ENCODE measurements at places on chromosomes 16 and 17.

DNA sequence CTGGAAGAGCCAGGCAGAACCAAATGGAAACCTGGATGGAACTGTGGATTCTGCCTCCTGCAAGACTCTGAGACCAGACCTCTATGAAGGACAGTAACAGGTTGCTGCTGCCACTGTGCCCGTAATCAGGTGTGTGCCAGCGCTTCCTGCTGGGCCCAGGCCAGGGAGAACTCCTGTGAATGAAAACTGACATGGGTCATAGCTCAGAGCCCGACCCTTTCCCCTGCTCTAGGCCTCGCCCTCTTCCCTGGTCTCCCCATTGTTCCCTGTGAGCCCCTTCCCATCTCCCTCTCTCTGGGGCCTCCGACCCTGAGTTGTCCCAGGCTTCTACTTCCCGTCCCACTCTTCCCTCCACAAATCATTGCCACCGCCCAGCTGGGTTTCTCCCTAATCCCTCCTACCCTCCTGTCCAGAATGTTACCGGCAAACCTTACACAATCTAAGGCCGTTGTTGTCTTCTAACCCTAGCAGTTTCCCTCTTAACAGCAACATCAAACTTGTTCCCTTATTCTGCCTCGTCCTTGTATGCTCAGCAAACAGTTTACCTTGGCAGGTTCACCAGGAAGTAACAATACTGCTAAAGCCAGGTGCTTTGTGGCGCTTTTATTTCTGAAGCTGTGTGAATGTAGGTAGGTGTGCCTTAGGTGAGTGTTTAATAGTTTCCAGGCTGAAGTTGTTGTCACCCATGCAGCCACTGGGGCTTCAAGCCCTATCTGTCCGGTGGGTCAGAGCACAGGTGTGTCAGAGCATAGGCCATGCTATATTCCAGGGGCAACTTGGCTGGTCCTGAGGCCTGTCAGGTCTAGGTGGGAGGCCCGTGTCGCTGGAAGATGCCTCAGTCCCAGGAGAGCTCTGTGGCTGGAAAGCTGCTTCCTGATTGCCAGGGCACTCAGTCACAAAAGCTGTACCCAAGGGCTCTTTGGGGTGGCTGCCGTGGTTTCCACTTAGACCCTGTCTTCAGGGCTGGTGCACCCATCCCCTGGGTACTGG is 32.0 kb downstream of the SMPD3 start:
- DNase-seq: no peak

DNA sequence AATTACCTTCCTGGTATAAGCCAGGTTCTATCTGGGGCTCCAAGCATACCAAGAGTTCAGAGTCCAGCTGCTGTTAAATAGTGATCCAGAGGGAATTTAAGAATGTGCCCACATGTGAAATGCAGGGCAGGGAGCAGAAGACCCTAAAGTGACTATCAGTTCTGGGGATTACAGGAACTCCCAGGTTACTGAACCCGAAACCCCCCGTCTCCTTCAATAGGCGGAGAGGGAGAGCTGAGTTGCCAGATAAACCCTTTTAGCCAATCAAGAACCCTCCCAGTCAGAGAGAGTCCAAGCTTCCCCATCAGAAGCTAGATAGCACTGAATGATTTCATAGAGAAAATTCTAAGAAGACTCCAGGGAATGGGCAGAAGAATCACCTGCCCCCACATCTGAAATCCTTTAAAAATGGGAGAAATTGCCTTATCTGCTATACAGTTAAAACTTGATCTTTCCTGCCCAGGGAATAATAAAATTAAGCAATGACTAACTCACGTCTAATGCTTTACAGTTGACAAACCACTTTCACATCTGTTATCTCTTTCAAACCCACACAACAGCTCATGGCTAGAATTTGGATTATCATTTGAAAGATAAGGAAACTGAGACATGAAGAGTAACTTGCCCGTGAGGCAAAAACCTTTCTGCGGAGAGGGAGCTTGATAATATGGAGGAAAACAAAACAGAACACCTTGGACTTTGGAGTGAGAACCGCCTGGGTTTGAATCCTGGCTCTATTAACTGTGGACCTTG is 10.2 kb downstream of the NOG start:
- DNase-seq: no peak

- no peak for DNase-seq
Observed at GRCh38 chr16:66662445-66663194, 33.9 kb downstream of the CMTM4 start.

DNA sequence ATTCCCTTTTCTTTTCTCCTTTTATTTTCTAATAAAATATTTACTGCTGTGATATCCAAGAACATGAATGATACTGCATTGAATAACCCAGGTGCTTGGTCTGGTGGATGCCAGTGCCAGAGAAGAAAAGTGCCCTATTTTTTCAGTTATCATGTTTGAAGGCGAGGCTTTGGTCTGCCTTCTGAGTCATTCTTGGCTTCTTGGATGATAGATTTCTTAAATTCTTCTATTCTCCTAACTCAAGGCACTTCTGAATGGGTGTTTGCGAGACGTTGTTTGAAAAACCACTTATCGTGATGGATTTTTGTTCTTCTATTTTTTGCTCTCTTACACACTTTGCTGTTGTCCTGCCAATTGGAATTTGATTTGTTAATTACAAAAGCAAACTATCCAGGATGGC is 66.7 kb downstream of the FTO start:
- no peak for DNase-seq

DNA sequence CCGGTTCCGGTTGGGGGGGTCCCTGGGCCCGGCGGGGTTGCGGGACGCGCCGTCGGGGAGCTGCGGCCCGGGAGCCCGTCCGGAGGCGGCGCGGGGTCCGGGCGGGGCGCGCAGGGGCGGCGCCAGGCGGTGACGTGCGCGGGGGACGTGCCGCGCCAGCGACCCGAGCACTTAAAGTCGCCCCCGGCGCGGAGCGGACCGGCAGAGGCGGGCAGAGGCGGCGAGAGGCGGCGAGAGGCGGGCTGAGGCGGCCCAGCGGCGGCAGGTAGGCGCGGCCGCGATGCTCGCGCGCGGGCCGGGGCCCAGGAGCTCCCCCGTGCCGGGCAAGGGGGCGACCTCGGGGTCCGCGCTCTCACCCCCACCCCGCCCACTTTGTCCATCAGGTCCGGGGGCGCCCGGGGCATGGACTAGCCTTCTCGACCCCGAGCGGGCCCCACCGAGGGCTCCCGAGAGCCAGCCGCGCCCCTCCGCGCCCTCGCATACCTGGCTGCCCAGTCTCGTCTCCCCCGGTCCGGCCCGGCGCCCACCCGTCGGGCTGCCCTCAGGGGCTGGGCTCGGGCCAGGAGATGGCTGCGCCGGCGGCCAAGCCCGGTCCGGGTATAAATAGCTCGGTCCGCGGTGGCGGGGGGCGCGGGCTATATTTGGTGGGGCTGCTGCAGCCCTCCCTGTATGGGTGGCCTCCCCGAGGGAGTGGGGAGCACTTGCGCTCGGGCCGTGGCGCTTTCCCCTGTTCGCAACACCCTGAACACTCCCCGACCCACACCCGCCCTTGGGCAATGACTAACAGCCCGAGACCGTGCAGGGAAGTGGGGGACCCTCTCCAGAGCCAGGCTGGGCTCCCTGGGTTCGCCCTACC is at the start of gene SLC16A3:
Gene SLC16A3, plus strand, starts transcription at position 201 of the 856 bp plus-strand sequence. CDS start 6,967 bp downstream, outside the sequence.
- DNase-seq: peak; percentile 74

DNA sequence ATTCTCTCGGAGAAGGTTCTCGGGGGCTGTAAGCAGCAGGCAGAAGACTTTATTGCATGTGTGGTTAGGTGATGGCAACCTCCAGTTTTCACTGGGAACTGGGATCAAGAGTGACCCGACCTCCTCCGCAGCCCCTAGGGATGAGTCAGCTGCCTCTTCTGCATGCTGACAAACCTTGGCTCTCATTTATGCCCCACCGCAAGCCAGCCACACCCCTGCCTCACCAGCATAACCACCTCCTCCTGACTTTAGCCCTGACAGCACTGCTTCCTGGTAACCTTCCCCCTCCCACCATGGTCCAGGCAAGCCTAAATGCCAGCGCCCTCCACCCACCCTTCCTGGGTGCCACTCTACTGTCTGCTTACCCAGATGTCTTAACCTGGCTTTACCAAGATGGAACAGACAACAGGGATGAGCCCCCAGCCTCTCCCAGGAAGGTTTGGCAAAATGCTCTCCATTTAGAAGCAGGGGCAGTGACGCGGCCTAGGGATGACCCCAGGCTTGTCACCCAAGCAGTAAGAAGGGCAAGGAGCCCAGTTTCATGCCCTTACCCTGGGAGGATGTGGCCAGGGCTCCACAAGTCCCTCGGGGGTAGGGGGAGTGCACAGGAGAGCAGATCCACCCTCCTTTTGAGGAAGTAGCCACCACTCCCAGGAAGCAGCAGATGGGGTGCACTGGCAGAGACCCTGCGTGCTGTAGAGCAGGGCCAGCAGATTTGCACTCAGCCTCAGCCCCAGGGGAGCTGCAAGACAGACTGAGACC is 73.5 kb downstream of the GOSR1 start:
- DNase-seq: no peak

GRCh38 chr17:1431631-1432104 is 24.4 kb downstream of the CRK start:
- no peak for DNase-seq

- DNase-seq: no peak
Observed at GRCh38 chr16:62018301-62019060, 17.8 kb downstream of the CDH8 start.

GRCh38 chr16:89442990-89443726 is 47.2 kb downstream of the ANKRD11 start:
- no peak for DNase-seq

- no peak for DNase-seq
Observed at GRCh38 chr17:42253578-42253977, 22.6 kb downstream of the STAT5B start.

- DNase-seq: no peak
Observed at GRCh38 chr17:13600475-13601321, 1.0 kb downstream of the HS3ST3A1 start.

GRCh38 chr17:81398176-81398831 is 3.0 kb downstream of the BAHCC1 start:
- DNase-seq: no peak

- no peak for DNase-seq
Observed at GRCh38 chr16:8512941-8513624, 77.2 kb downstream of the TMEM114 start.
